ENCODE measurements at places on chromosomes 12 and 14.

DNA sequence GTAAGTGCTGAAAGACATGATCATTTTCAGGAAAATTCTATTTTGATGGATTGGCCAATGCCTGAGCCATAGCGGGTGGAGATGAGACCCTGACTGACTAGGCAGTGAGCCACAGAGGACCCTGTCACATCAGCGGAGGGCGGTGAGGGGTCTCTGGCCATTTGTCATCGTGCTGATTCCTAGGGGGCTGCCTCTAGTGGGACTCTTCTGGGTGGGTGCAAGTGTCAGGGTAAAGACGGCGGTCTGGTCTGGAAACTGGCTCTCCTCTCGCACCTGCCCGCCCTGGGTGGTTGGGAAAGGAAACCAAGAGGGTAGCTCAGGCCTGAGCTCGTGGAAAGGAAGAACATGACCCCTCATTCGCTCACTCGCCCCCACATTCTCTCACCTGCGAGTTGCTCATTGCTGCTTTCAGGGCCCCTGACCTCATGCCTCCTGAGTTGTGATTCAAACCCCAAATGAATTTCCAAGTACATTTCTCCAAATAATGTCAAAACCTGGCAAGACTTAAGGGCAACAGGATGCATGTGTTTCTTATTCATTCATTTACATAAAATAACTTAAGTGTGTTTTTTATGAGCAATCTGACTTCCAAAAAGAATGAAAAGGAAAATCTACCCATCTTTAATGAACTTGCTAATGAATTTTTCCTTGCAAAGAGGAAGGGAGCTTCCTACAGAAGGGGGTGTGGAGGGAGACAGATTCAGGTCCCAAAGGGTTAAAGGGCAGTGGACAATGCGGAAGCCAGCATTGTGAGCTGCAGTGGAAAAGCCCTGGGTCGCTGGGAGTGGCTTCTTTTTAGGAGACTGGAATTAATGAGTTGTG is 12.8 kb downstream of the MEG3 start:
- no peak for DNase-seq

DNA sequence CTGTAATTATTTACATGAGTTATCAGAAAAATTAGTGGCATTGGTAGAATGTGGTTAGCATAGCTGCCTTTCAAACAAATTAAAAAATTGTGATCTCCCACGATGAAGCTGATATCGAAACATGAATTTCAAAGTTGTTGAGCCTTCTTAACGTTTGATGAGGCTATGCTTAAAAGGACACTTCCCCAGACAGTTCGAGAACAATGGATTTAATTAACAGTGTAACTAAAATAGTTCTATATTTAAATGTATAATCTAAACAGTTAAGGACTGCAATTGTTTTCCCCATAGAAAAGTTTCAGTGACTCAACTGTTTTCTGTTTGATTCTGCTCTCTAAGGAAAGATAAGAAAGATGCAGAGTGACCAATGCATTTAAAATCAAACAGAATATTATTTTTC is 1.6 kb downstream of the CLEC2B start:
- DNase-seq = no peak

GRCh38 chr12:57772429-57773322 is at the start of gene EEF1AKMT3:
Gene EEF1AKMT3, plus strand, starts transcription at chr12:57772614. Its CDS starts 111 bp downstream, at chr12:57772725.
- DNase-seq = no peak

GRCh38 chr14:77809011-77809410 is 9.1 kb downstream of the ADCK1 start:
- DNase-seq = no peak

DNA sequence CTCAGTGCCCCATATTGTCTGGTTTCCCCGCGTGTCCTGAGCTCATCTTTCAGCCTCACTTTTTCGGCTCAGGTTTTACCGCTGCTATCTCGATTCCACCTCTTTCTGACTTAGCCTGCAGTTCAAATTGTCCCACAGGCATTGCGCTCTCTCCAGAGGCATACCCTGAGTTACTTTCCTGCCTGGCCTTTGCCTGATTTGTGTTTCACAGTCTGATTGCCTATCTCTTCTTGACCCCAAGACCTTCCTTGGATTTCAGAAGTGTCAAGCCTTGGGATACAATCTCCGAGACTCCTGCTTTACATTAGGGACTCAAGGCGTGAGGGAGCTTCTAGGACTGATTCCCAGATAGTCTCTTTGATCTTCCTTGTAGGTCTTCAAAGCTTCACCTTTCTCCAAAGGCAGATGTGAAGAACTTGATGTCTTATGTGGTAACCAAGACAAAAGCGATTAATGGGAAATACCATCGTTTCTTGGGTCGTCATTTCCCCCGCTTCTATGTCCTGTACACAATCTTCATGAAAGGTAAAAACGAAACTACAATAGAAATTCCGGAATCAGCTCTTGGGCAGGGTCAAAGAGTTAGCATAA is 629 bp downstream of the LETMD1 start:
- no peak for DNase-seq

- no peak for DNase-seq
Observed at GRCh38 chr12:121162985-121163384, 30.3 kb downstream of the P2RX7 start.

- no peak for DNase-seq
Observed at GRCh38 chr14:70098250-70098809, 90.4 kb downstream of the SLC8A3 start.

- DNase-seq = no peak
Observed at GRCh38 chr14:48398675-48399282, 723.4 kb upstream of the MDGA2 start.

DNA sequence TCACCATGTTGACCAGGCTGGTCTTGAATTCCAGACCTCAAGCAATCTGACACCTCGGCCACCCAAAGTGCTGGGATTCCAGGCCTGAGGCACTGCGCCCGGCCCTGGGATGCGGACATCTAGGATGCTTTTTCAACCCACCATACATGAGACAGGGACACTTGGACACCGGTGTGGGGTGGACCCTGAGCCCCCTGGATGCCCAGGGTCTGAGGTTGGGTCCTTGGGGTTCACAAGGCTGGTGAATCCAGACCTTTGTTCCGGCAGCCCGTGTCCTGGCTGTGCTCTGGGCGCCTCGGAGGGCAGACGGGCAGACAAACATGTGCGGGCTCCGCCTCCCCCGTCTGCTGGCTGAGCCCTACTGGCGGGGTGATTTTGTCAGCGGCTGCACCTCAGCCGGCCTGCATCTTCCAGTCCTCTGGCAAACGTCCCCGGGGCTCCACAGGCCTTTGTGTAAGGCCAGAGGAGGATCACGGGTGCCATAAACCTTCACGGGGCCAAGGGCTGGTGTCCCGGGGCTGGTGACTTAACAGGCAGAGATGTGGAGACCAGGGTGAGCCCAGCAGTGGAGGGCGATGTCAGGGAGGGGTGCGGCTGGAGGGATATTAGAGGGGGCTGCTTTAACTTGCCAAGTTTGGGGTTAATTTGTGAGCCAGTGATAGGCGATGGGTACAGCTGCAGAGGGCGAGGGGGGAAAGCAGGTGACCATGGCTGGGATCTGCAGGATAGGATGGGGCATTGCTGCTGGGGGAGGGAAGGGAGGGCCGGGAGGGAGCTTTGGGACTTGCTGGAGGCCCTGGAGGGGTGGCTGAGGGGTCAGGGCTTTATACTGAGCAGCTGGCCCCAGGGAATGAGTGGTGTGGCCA is 5.8 kb downstream of the ASPG start:
- DNase-seq = no peak

DNA sequence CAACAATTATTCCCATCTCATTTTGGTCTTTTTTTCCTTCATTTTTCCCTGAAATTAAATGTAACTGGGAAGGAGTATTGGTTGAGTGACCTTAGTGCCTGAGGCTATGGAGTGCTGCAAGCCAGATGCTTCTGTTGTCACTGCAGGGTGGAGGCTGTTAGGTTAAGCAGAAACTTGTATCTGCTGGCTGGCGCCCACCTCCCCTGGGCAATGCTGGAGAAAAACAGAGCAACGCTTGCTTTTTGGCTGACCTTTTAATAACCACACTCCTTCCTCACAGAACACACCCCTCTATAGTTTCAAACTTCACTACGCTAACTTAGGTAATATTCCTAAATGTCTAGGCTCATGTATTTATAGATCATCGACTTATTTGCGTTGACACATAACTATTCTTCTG is 583.5 kb upstream of the NOVA1 start:
- DNase-seq = no peak

DNA sequence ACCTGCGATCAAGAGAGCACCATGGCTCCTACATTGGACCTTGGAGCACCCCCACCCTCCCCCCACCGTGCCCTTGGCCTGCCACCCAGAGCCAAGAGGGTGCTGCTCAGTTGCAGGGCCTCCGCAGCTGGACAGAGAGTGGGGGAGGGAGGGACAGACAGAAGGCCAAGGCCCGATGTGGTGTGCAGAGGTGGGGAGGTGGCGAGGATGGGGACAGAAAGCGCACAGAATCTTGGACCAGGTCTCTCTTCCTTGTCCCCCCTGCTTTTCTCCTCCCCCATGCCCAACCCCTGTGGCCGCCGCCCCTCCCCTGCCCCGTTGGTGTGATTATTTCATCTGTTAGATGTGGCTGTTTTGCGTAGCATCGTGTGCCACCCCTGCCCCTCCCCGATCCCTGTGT is 1.8 kb upstream of the RNU7-1 start:
- no peak for DNase-seq

DNA sequence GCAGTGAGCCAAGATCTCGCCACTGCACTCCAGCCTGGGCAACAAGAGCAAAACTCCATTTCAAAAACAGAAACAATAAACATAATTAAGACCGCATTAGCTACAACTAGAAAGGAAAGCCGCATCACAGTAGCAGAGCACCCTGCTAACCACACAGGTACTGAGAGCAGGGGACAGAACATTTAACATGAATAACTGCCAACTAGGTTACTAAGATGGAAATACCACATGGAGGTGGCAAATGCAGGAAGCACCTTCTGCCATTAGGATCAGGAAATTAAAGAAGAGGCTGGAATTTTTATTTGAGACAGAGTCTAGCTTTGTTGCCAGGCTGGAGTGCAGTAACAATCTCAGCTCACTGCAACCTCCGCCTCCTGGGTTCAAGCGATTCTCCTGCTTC is 41.9 kb downstream of the CDC42BPB start:
- no peak for DNase-seq

DNA sequence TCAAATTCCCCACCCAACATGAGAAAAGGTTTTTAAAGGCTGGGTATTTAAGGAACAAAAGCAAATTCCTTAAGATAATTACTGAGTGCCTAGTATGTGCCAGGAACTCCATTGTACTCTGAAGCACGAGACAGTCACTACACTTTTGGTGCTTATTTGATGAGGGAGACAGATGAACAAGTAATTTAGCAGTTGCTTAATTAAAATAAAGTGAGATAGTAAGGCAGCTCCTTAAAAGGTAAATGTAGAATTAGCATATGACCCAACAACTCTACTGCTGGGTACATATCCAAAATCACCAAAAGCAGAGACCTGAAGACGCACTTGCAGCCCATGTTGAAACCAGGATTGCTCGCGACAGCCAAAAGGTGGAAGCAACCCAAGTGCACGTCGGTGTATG is 21.3 kb downstream of the POLE start:
- DNase-seq = no peak
